NCI-H2029 treated with DMSO at 0.1 percent for 48 hours (cell line): ENCODE measurements at places on chromosomes 5 and 9.
A peak's percentile ranks its signal among the peaks of the same experiment; 100 is the strongest.

DNA sequence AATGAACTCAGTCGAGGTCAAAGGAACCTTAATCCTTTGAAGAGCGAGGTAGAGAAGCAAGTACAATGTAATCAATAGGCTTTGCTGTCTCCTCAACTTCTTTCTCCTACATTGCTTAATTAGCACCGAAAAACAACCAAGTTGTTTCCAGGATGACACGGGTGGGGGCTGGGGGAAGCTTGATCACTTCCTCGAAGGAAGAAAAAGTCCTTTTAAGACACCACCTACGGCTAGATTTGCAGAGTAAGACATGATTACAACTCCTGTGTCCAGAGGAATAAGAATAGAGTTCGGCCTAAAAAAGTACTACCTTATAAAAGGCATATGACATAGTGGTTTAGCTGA lies 811 bp upstream of the ARRDC3 start:
- DNase-seq: peak; percentile 44

GRCh38 chr9:135530146-135530545 lies 8.9 kb downstream of the LCN1 start:
- DNase-seq: no peak

GRCh38 chr5:26390608-26391007 lies 647.8 kb downstream of the CDH9 start:
- no peak for DNase-seq

DNA sequence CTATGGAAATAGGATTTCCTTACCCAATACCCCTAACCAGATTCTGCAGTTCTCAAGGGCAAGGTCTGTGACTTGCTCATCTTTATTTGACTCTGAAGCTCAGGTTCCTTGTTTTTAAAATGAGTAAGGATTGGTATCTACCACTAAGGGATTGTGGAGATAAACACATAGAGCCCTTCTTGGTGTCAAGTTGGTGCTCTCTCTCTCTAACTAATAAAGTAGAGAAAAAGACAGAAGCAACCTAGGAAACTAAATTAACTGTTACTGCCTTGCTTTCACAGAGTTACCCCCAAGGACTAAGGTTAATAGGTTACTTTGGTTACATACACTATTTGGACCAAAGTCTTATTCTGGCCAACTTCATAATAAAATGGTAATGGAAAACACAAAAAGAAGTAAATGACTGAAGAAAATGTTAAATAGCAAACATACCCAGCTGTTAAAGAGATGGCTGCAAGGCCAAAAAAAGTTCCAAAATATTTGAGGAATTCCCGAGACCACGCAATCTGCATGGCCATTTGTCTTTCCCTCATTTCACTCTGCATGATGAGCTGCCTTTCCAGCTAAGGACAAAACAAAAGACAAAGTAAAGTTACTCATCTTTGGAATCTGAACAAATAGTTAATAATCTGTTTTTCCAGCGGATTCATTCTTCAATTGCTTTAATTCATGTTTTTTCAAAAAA lies 21.8 kb upstream of the RLN1 start:
- DNase-seq: no peak

- no peak for DNase-seq
Observed at GRCh38 chr5:146562461-146562860, 46.5 kb upstream of the GPR151 start.

DNA sequence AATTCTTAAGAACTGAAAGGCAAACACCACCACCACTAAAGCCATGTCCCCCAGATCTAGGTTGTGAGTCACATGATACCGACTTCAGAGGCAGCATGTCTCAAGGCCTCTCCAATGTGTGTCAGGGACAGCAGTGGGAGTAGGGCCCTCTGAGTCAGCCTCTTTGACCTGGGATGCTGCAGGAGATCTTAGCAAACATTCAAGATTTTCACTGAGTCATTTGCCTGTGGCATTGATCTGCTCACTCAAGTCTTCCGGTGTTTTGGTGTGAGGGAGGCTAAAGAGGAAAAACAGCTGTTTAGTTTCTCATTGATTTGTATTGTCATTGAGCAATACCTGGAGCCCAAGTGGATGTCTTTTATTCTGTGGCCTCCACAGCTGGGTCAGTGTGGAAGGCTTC lies 36.1 kb downstream of the TMC1 start:
- DNase-seq: no peak
